Osteocyte (in vitro differentiated cells): ENCODE measurements at places on chromosomes 16 and 17. TPM values are rescaled to one million over a fixed set of nuclear protein-coding genes. Genes with fewer than 3 reads are reported as not detected.

- H3K36me3 ChIP-seq, result no peaks in the 10 kb centered on the region
- H3K4me1 ChIP-seq, result peaks cover 28% of the 10 kb centered on the region
- DNase-seq, result peak; percentile 83
- no peaks in the 10 kb centered on the region for H3K27me3 ChIP-seq
- peak overlapping the region; percentile 87 for H3K27ac ChIP-seq
- peak overlapping the region; percentile 85 for H3K4me3 ChIP-seq
Observed at GRCh38 chr17:37358098-37358829, 17.5 kb upstream of the C17orf78 start.

DNA sequence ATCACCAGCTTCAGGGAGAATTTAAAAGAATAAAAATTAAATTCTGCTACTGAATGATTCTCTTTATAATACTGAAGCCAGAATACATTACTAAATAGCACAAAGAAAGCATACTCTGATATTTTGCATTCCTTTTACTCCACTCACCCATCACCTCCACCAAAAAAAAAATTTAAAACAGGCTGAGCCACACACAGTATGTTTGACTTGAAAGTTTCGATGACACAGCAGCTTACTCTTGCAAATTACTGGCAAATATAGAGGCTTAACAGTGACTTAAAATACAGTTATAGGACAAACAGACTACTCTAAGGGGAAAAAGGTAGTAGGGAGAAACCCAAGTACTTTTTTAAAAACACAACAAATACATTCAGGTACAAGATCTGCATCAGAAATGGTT, 39.2 kb downstream of the GPATCH8 start:
- H3K36me3 ChIP-seq, result peaks cover 28% of the 10 kb centered on the region
- peaks cover 42% of the 10 kb centered on the region for H3K4me1 ChIP-seq

DNA sequence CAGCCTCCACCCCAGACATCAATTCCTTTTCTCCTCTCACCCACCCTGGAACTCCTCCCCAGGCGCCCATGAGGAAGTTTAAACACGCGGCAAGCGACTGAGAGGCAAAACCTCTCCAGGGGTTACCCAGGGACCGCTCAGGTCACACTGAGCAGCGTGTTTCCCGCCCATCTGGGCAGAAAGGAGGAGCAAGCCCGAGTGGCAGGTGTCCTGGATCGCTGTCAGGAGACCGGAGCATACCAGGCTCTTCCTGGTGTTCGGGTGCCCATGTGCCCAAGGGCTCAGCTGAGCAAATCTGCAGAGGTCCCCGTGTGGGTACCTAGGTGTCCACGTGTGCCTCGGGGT, 491 bp downstream of the SLC25A19 start:
- DNase-seq, result no peak
- H3K4me3 ChIP-seq, result peak overlapping the region; percentile 96
- no peaks in the 10 kb centered on the region for H3K27me3 ChIP-seq
- peaks cover 3% of the 10 kb centered on the region for H3K36me3 ChIP-seq

- no peak overlapping the region for H3K4me3 ChIP-seq
- peaks cover 10% of the 10 kb centered on the region for H3K4me1 ChIP-seq
- no peaks in the 10 kb centered on the region for H3K27me3 ChIP-seq
- H3K27ac ChIP-seq, result no peak overlapping the region
- DNase-seq, result no peak
Observed at GRCh38 chr17:811051-811784, 29.1 kb downstream of the MRM3 start.

- no peaks in the 10 kb centered on the region for H3K36me3 ChIP-seq
- peaks cover 78% of the 10 kb centered on the region for H3K4me1 ChIP-seq
- no peak for DNase-seq
Observed at GRCh38 chr17:17693253-17694168, 12.3 kb downstream of the RAI1 start.

GRCh38 chr16:65888201-65888600, 478.3 kb upstream of the CDH5 start:
- peaks cover 9% of the 10 kb centered on the region for H3K4me1 ChIP-seq
- DNase-seq, result no peak
- no peaks in the 10 kb centered on the region for H3K27me3 ChIP-seq
- no peak overlapping the region for H3K27ac ChIP-seq
- no peaks in the 10 kb centered on the region for H3K36me3 ChIP-seq

DNA sequence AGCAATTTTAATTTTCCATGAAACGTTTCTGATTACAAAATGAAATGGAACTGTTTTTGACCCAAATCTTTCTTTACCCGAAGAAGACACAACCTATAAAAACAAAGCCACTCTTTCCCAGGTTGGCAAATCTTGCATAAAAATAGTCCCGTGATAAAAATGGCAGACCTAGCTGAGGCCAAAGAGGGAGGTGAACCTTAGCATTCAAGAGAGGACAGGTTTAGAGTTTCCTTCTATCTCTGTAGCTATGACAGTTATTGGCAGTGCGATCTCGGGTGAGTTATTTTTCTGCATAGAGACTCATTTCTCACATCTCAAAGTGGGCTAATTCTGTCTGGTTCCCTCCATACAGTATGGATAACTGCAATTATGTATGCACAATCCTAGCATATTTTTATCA, 241.4 kb downstream of the MAP2K6 start:
- no peaks in the 10 kb centered on the region for H3K36me3 ChIP-seq
- H3K4me1 ChIP-seq, result peaks cover 23% of the 10 kb centered on the region
- H3K4me3 ChIP-seq, result no peak overlapping the region
- DNase-seq, result no peak
- H3K27ac ChIP-seq, result no peak overlapping the region
- H3K27me3 ChIP-seq, result peaks cover 5% of the 10 kb centered on the region

GRCh38 chr17:53996131-53996530, 173.4 kb downstream of the KIF2B start:
- no peaks in the 10 kb centered on the region for H3K27me3 ChIP-seq
- no peak overlapping the region for H3K27ac ChIP-seq
- no peaks in the 10 kb centered on the region for H3K4me1 ChIP-seq
- DNase-seq, result no peak

DNA sequence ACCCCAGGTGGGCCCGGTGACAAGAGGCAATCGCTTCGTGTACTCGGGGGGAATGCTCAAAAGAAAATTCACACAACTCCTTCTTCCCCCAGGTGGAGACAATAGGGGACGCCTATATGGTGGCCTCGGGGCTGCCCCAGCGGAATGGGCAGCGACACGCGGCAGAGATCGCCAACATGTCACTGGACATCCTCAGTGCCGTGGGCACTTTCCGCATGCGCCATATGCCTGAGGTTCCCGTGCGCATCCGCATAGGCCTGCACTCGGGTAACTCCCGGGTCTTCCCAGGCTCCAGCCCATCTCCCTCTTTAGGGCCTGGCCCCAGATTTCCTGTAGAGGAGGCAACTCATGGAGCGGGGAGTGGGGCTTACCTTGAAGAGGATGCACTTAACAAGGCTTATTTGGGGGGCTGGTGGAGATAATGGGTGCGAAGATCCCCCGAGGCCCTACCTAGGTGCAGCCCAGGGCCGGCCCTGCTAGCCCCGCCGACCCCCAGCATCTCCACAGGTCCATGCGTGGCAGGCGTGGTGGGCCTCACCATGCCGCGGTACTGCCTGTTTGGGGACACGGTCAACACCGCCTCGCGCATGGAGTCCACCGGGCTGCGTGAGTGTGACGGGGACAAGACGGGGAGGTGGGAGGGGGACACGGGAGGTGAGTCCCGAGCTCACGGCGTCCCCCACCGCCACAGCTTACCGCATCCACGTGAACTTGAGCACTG, 13.0 kb downstream of the GUCY2D start:
- no peak for DNase-seq
- no peak overlapping the region for H3K27ac ChIP-seq
- H3K4me3 ChIP-seq, result no peak overlapping the region

DNA sequence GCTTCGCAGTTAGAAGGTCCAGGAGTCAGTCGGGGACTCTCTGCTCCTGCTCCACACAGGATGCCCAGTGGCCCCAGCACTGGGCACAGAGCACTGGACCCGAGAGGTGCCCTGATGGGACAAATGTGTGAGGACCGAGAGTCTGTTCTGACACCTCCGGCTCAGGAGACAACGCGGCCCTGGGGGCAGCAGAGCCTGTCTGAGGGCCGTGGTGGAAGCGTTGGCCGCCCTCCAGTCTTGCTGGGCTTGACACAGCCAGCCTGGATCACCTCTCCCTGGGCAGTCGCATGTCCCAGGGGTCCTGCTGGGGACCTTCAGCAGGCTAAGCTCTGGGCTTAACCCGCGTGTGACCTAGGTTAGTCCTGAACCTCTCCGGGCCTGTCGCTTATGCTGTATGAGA, 23.1 kb downstream of the LGALS9 start:
- no peak overlapping the region for H3K27ac ChIP-seq
- no peaks in the 10 kb centered on the region for H3K4me1 ChIP-seq
- peaks cover 8% of the 10 kb centered on the region for H3K27me3 ChIP-seq
- DNase-seq, result no peak
- H3K4me3 ChIP-seq, result no peak overlapping the region
- peaks cover 2% of the 10 kb centered on the region for H3K36me3 ChIP-seq

DNA sequence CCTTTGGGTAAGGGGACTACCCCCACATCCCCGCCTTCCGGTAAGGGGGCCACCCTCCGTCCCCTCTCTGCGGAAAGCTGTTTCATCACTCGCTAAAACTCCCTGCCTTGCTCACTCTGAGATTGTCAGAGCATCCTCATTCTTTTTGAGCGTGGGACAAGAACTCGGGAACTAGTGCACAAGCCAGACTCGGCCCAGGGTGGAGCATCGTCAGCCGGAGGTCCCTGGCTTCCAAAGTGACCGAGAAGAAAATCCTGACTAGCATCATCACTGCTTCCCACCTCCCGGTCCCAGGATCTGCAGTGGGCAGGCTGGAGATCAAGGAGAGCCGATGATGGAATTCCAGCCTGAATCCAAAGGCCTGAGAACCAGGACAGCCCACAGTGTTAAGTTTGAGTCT, 380.3 kb downstream of the SEC14L1 start:
- no peaks in the 10 kb centered on the region for H3K4me1 ChIP-seq
- no peak overlapping the region for H3K27ac ChIP-seq
- H3K36me3 ChIP-seq, result no peaks in the 10 kb centered on the region
- H3K27me3 ChIP-seq, result peaks cover 11% of the 10 kb centered on the region
- no peak overlapping the region for H3K4me3 ChIP-seq
- DNase-seq, result no peak

The MT1F gene
- 12.7 and 14.9 TPM in 2 replicates for total RNA-seq

The RUNDC3A gene
- total RNA-seq, result 0.38 and 0.60 TPM in 2 replicates

The ZFHX3 gene
- total RNA-seq, result 89.1 and 97.0 TPM in 2 replicates

The CORO1A gene
- 0.97 and 3.2 TPM in 2 replicates for total RNA-seq

The GLP2R gene
- 2.0 and 3.2 TPM in 2 replicates for total RNA-seq

The GCGR gene
- not detected in 2 replicates for total RNA-seq

The MYH2 gene
- total RNA-seq, result not detected in 2 replicates

The MMP2 gene
- 421 and 452 TPM in 2 replicates for total RNA-seq

The WNT9B gene
- total RNA-seq, result not detected in 2 replicates

The ZFP3 gene
- total RNA-seq, result 0.78 and 0.86 TPM in 2 replicates

The CCDC154 gene
- total RNA-seq, result 1.0 and 2.5 TPM in 2 replicates
